ENCODE measurements at places on chromosomes 6 and 20.

DNA sequence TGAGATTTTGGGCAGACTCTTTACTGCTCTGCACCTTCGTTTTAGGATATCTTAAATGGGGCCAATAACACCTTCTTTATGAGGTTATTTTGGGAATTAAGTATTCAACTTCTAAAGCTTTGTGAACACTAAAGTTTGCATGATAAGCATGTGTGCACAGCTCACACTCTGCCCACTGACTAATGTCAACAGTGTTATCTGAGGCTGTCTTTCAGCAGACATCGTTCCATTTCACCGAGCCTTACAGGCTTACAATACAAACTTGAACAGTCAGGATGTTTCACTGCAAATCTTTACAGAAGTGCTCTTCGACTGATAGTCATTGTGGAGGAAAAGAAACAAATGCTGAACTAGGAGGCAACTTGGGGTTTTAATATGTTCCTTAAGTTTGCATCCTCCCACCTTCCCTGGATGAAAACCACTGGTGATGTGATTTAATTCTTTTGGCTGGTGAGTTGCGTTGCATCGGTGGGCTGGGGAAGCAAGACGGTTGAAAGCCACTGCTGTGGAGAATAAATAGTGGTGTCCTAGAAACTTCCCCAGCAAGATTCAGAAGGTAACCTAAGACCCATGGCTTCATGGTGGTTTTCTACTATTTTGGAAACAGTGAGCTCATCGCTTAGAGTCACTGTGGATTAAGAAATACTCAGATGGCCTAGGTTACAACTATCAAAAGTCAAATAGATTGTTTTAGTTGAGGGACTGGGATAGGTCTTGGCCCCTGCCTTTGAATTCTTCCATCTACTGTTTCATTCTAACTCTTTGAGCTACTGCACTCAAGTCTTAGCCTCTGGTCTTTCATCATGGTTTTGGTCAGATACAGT lies 167.2 kb upstream of the MAP3K7 start:
- no peak for DNase-seq

- DNase-seq: no peak
Measured at GRCh38 chr20:3119044-3119443, 34.5 kb upstream of the AVP start.

DNA sequence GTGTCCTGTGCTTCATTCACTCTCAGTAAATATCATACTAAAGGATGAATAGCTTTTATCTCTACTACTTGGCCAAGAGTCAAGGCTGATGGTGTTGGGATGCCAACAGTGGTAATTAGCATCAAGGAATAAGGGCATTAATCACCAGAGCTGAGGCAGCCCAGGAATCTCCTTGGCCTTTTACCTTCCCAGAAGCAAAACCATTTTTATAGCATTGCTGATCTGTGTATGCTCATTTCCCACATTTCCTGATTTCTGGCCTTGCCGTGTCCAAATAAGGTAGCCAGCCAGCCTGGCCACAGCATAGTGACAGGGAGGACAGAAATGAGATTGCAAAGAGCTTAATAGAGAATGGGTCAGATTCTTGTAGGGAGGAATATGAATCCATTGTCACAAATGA lies 76.7 kb upstream of the FOXO3 start:
- DNase-seq: no peak

- peak; percentile 70 for DNase-seq
Measured at GRCh38 chr6:89122625-89123024, 4.8 kb upstream of the SRSF12 start.

GRCh38 chr6:32252331-32253009 lies 28.6 kb upstream of the NOTCH4 start:
- no peak for DNase-seq

GRCh38 chr20:44026647-44027342 lies 112.1 kb downstream of the TOX2 start:
- no peak for DNase-seq

GRCh38 chr6:100236389-100236788 lies 228.3 kb downstream of the SIM1 start:
- no peak for DNase-seq

DNA sequence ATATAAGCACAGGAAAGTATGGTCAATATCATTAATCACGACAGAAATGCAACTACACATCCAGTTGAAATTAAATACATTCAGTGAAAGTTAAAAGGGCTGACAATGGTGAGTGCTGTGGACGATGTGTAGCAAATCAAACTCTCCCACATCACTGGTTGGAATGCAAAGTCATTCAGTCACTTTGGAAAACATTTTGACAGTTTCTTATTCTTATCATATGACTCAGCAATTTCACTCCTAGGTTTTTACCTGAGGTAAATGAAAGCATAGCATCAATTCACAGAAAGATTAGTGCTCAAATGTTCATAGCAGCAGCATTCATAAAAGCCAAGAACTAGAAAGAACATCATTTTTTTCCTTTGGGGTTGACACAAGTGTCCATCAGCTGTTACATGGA lies 28.6 kb upstream of the SAMD5 start:
- no peak for DNase-seq

DNA sequence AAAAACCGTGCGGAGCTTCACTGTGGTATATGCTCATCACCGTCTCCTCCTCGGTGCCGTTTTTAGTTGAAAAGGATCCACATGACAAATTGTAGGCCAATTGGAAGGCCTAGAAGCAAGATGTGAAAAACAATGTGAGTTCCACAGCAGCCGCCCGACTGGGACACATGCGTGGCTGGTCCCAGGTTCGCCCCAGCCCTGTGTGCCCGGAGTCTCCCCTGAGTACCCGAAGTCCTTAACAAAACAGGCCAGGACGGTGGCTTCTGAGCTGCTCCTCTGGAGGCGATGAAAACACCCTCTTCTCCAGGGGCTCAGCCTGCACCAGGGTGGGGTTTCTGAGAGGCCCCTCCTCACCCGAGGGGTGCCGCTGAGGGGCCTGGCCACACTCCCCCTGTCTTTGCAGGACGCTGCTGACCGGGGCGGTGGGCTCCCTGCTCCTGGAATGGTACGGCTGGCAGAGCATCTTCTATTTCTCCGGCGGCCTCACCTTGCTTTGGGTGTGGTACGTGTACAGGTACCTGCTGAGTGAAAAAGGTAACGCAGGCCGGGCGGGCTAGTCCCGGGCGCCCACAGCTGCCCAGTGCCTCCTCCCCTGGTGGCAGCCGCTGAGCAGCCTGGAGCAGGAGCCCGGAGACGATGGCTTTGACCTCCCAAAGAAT lies 9.8 kb downstream of the SLC17A9 start:
- DNase-seq: no peak

- no peak for DNase-seq
Measured at GRCh38 chr6:18632670-18633410, 245.7 kb downstream of the RNF144B start.

DNA sequence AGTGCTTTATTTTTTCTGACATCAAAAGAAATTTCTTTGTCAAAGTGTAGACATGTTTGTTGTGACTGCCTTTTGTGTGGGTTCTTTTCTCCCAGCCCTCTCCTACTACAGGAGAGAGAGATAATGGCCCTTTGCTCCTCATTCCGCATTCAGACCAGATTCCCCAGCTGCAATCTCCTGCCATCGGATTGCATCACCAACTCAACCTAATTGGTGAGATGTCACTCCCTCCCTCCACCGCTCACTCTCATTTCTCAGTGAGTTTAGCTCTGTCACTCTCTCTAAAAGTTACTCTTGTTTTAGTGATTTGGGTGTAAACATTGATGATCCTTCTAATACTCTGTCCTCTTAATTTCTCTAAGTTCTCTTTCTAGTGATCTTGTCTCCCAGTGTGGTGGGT lies 22.7 kb downstream of the UTRN start:
- no peak for DNase-seq

DNA sequence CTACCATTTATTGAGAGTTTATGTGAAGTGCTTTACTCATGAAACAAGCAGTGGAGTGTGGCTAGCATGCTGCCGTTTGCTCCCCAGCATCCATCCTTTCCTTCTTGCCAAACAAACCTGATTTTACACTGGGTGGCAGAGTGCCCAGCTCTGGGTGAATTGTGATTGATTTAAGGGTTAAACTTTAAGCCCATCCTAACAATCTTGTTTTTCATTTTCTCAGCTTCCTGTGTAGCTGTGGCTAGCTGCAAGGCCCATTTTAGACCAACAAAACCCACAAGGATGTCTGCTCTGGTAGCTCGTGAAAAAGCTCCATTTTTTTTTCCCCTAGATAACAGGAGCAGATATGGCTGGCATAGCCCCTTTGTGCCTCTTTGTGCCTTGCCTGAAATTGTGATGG lies 77.7 kb upstream of the KCNG1 start:
- DNase-seq: no peak

GRCh38 chr20:10793766-10794165 lies 120.0 kb upstream of the JAG1 start:
- no peak for DNase-seq

- DNase-seq: no peak
Measured at GRCh38 chr6:137722749-137723272, 144.2 kb upstream of the TNFAIP3 start.

GRCh38 chr6:36685926-36686667 lies 7.6 kb downstream of the CDKN1A start:
- no peak for DNase-seq

DNA sequence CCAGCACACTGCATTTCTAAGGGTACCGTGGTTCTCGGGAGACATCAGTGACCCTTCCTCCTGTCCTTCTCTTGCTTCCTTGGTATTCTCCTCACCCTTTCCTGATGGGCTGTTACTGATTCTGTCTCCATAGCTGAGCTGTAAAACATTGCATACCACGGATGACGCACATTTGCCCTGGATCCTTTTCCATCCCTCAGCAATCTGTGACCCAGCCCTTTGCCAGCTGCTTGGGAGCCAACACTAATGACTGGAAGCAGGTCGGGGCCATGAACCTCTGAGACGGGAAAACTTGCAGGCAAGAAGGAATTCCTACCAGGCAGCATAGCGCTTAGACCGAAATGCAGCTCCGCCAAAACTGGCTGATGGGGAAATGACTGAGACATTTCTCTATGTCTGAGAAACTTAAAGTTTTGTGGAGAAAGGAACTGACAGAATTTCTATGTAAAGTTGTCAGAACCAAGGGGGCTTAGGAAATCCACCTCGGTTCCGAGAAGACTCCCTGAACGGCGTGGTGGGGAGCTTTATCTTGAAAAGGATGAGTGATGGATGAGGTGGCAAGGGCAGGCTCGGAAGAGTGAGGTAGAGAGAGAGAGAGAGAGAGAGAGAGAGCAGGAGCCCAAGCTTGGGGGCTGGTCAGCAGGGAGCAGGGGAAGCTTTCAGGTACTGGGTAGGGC lies 19.2 kb downstream of the TUBB2B start:
- DNase-seq: no peak

DNA sequence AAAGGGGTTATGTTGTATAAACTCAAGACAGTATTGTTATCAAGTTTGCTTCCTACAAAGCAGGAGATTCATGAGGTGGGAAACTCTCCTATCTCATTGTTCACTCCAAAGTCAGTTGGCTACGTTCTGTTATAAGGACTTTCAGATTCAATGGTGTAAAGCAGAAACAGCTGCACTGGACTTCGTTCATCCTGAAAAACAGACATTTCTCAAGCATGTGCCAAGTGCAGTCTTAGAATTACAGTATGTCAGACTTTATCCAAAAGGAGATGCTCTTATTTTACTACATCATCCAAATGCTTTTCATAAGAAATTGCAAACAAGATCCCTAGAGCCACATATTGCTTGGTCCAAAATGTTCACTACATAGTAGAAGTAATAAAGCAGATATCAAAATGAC lies 14.9 kb downstream of the COL21A1 start:
- DNase-seq: no peak

DNA sequence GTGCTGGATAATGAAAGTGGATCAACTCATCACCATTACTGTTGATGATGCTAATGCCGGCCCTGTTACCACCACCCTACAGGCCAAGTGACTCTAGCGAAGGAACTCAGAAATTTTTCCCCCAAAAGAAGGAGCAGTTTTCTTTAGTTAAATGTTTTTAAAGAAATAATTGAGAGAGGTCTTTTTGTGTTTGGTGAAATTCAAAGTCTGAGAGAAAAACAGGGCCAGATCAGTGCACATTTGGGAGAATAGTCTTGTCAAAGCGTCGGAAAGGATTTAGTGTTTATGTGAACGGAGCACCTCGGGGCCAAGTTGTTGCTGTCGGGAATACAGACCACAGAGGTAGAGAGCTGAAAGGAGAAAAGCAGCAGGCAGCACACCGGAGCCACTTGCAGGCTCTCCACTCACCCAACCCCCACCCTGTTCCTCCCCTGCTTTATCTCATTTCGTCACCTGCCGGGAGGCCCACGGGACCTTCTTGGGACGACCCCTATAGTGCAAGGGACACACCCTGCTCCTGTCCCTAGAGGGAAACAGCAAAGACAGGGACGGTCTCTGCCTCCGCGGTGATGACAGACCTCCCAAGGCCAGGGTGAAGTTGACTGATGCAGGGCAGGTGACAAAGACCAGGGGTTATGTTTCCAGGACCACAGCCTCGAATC lies 6.8 kb downstream of the TFAP2B start:
- no peak for DNase-seq

GRCh38 chr6:16964553-16965499 lies 137.0 kb upstream of the STMND1 start:
- DNase-seq: peak; percentile 71

- no peak for DNase-seq
Measured at GRCh38 chr20:58833921-58834320, 16.8 kb downstream of the GNAS-AS1 start.
